ENCODE measurements at places on chromosomes 5 and 9.

GRCh38 chr5:67536866-67537265 lies 340.3 kb upstream of the CD180 start:
- no peak for DNase-seq

GRCh38 chr5:68565427-68565826 lies 349.9 kb downstream of the PIK3R1 start:
- no peak for DNase-seq

GRCh38 chr9:79524266-79524665 lies 47.5 kb upstream of the TLE4 start:
- DNase-seq, result no peak

DNA sequence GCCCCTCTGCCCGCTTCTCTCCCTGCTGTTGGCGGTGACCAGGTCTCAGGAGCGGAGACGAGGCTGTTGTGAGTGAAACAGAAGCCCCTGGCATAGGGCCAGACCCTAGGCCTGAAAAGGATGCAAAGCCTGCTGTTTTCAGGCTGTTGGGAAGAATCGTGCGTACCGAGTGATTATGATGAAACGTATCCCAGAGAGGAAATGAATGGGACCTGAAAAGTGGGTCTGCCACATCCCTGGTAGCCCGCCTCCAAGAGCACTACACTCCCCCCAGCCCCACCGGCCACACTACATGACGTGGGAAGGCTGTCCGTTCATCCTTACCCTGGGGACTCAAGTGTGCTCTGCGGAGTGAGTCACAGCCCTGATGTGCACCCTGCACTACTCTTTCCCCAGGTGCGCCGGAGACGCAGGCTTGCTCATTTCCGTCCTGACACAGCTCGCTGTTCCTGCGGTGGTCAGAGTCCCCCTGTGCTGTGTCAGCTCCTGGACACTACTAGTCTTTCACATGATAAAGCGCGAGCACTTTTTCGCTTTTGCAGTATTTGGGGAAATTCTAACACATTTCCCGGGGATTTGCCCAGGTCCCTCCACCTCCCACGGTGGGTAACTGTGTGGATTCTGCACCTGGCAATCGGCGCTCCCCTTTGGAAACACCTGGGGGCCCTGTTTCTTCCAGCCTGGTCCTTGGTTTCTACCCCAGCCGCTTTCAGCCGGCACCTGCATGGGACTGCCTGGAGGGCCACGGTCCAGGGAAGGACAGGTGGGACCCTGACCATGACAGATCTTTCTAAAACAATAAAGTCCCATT lies 91.5 kb downstream of the ANKRD33B start:
- DNase-seq, result peak; percentile 20

All from NCI-H1092 (cell line).